ENCODE measurements at places on chromosomes 12 and 14. TPM values are rescaled to one million over a fixed set of nuclear protein-coding genes. Genes with fewer than 3 reads are reported as not detected.

The ZNF891 gene
- total RNA-seq, result 1.2 TPM

The FAM186B gene
- 0.40 TPM for total RNA-seq

The RILPL2 gene
- 4.6 TPM for total RNA-seq

The ACRBP gene
- total RNA-seq, result 0.26 TPM

The VRTN gene
- not detected for total RNA-seq

The CCDC38 gene
- not detected for total RNA-seq

The TMEM30B gene
- total RNA-seq, result 0.86 TPM

The TMPRSS12 gene
- total RNA-seq, result not detected

The KLRG1 gene
- 0.78 TPM for total RNA-seq

The DACT1 gene
- total RNA-seq, result 43.4 TPM

The AREL1 gene
- 38.1 TPM for total RNA-seq

The IL23A gene
- not detected for total RNA-seq

The ARHGAP9 gene
- total RNA-seq, result 0.33 TPM
